ENCODE measurements at places on chromosomes 4 and X.
A peak's percentile ranks its signal among the peaks of the same experiment; 100 is the strongest.

- DNase-seq, result peak; percentile 63
Measured at GRCh38 chr4:99946356-99947189, at the start of gene DNAJB14. Gene DNAJB14, minus strand, starts transcription at chr4:99946618. Its CDS starts 47 bp downstream, at chr4:99946571.

DNA sequence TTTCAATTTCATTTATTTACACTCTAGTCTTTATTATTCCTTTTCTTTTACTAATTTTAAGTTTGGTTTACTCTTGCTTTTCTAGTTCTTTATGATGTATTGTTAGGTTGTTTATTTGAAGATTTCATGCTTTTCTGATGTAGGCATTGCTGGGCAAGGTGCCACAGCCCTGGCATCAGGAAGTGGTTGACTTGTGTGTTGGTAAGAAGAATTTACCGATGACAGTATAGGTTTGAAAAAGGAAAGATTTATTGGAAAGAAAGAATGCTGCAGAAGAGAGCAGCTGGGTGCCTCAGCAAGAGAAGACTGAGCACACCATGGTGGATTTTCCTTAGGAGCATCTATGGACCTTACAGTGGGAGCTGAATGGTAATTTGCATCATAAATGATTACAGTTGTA, 153.2 kb downstream of the KLF8 start:
- no peak for DNase-seq

DNA sequence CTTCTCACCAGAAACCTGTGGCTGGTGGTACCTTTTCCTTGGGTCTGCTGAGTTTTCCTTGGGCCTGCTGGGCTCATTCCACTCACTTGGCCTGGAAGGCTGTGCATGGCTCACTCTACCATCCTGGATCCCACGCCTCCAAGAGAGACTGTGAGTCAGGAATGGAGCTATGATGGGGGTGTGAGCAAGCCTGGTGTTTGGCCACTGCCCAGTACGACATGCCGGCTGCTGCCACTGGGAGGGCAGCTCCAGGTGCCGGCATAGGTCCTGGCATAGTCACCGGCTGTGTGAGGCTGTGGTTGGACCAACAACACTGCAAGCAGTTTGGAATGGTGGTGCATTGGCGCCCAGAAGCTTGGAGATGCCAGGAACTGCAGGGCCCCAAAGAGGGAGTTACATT, 721.7 kb downstream of the PCDH18 start:
- no peak for DNase-seq

DNA sequence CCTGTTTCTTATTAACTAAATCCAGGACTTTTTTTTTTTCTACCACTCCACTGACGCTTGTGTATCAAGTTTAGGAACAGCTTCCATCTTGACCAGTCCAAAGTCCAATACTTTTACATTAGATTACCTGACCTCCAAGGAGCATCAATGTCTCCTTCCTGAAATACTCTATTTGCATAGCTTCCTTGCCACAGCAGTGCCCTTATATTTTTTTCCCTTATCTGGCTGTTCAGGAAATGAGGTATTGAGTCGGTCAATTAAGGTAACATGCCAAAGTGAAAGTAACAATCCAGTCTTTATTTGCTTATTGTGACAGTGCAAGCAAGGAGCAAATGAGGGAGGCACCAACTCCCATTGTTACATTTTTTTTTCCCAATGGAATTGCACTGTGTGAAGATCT, 730.8 kb upstream of the NDST4 start:
- no peak for DNase-seq

- DNase-seq, result no peak
Measured at GRCh38 chr4:48832571-48832970, 1.7 kb downstream of the OCIAD1 start.

DNA sequence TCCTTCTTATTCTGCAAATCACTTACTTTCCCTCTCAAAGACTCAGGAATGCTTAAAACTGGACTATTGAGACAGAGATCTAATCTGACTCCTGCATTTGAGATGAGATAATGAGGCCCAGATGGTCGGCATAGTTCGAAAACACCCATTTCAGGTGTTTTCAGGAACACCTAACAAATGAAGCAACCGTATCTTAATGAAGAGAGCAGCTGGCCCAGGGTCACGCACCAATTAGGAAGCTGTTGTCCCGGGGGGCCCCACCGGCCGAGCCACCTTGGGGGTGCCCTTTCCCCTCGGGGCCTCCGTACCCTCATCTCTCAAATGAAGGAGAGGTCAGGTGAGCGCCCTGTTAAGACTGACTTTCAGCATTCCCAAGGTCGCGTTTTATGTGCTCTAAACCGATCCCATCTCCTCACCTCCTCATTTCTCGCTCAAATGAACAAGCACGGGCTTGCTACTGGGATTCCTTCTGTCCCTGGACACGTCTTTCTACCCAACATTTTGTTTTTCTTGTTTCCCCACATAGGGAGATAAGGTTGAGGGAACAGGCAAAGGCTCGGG, 824 bp downstream of the LRPAP1 start:
- DNase-seq, result no peak

All from right atrium auricular region (tissue), 2 donors.